ENCODE measurements at places on chromosomes 6 and 20.

- no peak for DNase-seq
Measured at GRCh38 chr6:170188571-170189001, 102.3 kb downstream of the DLL1 start.

DNA sequence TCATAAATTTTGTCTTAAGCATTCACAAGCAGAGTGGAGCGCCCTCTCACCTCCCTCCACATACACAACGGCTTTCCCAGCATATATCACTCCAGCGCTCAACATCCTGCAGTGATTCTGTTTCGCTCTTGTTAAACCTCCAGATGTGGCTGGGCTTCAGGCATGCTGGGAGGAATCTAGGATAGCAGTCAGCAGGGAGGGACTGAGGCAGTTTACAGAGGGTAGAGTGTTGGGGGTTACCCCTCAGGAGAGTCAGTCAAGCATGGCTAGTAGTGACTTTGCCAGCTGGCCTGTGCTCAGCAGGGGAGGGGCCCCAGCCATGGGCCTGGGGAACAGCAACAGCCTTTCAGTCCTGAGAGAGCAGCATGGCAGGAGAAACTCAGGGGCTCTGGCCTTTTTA, 161.4 kb upstream of the FLRT3 start:
- DNase-seq: no peak

GRCh38 chr6:2931970-2932748, 29.1 kb upstream of the SERPINB9 start:
- DNase-seq: peak; percentile 77

GRCh38 chr6:107489636-107490565, at the start of gene SOBP:
Gene SOBP, plus strand, starts transcription at chr6:107490117. Its CDS starts 500 bp downstream, at chr6:107490617.
- peak; percentile 77 for DNase-seq

GRCh38 chr20:2867081-2867864, 6.0 kb upstream of the PTPRA start:
- no peak for DNase-seq

GRCh38 chr20:266596-267562, 9.4 kb downstream of the DEFB132 start:
- DNase-seq: peak; percentile 70

- DNase-seq: no peak
Measured at GRCh38 chr6:3061501-3061941, 6.8 kb upstream of the RIPK1 start.

DNA sequence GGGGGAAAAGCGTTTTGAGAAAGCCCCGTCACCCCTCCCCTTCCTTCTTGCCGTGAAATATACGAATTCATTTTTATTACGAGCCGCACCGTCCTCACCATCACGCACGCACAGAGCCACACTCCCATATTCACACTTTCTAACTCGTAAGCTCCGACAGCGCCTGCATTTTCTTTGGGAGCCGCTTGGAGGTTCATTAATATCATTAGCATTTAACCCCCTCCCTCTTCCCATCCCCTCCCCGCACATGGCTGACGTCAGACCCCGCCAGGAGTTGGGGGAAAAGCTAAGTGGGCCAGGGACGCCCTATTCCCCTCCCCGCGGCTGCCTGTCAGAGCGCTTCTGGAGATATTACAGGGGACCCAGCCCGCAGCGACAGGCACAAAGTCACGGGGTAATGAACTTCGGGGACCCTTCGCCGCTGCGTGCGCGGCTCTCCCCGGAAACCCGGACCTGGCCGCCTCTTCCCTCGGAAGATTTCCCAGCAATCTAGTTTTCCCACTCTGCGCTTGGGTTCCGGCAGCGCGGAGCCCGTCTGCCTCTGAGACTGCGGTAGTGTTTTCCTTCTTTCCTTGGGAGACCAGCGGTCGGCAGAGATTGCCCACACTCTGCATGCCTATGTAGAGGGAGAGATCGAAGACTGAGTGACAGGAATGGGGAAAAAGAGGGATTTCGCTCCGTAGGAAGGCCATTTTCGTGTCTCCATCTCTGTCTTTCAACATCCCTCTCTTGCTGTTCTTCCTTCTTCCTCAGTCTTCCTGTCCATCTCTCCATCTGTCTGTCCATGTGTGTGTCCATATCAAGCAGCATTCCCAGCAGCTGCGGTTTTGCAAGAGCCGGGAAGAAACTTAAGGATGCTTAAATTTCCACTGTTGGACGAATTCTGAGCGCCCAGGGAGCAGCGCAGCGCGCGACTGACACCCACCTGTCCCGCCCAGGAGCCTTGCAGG, at the start of gene NR2E1:
Gene NR2E1 (plus strand): TSS at position 309 of the 950 bp plus-strand sequence. CDS start 744 bp downstream, outside the sequence.
- DNase-seq: peak; percentile 62

DNA sequence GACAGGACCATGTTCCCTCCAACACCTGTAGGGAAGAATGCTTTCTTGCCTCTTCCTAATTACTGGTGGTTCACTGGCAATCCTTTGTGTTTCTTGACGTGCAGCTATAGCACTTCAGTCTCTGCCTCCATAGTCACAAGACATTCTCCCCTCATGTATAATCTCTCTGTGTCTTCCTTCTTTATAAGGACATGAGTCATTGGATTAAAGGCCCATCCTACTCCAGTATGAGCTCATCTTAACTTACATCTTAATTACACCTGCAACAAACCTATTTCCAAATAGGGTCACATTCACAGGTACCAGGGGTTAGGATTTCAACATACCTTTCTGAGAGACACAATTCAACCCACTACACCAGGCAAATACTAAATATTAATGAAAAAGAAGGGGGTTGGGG, 213.6 kb downstream of the RNGTT start:
- no peak for DNase-seq

DNA sequence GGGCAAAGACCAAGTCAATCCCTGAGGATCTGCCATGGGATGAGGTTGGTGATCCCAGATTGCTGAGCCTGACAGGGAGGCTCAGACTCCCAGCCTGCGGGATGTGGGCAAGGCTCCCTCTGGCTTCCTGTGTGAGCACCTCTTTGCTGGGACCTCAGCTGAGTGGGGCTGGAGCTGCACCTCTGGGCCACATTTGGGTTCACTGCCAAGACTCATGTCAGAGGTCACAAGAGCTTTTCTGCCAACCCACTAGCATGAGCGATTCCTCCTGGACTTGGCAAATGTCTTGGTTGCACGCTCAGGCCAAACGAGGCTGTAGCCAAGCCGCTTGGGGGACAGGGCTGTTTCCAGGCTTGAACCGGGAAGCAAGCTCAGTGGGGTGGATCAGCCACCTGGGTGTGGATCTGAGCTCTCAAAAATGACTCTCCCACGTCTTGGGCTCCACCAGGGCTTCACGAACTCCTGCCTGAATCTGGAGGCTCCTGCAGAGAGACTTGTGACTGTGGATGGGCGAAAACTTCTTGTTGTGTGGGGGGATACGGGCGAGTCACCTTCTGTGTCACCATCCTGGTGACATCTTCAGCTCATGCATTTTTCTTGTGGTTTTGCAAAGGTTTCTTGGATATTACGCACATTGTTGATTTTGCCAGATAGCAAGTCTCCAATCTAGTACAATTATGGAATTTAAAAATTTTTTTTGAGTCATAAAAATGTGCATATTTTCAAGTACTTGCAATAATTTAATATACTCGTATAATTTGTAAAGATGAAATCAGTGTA, 359.5 kb downstream of the CDH4 start:
- DNase-seq: no peak

GRCh38 chr6:41445261-41445660, 100.9 kb upstream of the FOXP4 start:
- no peak for DNase-seq

DNA sequence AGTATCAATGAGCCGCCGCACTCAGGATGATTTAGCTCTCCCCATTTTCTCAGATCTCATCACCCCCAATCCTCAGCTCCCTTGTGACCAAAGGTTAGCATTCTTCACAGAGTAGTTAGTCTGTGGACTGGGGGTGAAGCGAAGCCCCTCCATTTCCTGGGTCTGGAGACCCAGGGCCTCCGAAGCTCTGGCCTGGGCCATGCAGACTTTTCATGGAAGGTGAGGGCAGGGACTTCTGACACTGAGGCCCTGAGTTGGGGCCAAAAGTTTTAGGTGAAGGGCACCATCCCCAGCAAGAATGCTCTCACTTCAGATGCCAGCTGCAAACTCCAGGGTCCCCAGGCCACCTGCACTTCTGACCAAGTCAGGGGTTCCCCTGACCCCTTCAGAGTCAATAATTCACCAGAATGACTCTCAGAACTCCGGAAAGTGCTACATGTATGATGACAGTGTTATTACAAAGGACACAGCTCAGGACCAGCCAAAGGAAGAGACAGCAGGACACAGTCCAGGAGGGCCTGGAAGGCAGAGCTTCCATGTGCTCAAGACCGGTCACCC, 65.7 kb upstream of the DUSP22 start:
- no peak for DNase-seq

GRCh38 chr20:10300582-10301446, 82.2 kb downstream of the SNAP25 start:
- DNase-seq: no peak

DNA sequence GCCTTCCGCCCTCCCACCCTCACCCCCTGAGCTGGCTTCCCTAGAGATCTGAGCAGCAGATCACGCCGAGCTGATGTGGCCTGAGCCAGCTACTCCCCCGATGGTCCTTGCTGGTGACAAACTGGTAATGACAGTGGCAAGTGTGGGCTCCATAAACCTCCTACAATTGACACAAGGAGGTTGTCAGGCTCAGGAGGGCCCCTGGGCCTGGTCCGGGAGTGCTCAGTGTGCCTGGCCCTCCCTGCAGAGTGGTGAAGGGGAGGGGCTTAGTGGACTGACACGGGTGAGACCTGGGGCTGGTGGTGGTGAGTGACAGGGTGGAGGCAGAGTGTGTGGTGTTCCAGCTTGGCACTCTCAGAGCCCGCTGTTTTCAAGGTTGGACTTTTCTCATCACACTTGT, 22.6 kb upstream of the MPC1 start:
- no peak for DNase-seq

DNA sequence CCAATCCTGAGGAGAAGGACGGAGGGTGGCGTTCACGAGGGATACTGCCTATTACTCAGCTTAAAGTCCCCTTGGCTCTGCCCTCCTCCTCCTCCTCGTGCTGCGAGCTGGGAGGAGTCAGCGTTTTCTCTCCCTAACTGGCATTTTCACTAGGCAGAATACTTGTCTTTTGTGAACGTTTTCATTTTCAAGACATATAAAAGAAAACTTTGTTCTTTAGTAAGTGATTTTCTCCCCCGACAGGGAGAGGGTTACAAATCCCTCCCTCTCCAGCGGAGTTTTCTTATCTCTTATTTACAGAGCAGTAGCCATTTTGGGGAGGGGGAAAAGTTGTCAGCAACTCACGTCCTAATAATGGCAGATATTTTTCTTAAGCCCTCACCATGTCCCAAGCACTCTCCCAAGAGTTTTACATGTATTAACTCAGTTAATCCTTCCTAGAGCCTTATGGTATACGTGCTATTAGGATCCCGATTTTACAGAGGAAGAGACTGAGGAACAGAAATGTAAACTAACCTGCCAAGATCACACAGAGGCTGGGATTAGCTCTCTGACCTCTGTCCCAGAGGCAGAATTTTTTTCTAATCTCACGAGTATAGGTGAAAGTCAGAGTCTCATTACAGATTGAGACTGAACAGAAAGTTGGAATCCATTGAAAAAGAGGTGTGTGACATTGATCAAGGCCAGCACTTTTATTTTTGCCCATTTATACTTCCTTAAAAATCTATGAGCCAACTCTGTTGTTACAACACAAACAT, 30.0 kb upstream of the ZNF217 start:
- peak; percentile 70 for DNase-seq

DNA sequence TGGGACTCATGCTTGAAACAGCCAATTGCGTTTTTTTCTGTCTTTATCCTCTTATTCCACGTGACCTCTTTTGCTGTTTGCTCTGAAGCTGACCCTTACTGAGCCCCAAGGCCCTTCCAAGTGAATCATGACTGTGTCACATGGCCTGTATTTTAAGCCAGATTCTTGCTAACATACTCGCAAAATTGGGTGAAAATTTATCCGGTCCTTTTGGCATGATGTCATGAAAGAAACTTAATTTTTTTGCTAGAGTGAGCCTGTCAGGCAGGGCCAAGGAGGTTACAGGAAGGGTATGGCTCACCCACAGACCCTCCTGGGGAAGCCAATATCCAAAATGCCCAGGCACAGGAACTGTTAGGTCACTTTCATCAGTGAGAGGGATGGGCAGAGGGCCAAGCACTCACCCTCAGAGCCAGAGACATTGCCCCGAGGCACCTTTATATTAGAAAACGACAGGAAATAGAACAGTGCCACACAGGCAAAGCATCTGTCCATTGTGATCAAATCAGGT, 296.7 kb downstream of the CDH26 start:
- DNase-seq: no peak

DNA sequence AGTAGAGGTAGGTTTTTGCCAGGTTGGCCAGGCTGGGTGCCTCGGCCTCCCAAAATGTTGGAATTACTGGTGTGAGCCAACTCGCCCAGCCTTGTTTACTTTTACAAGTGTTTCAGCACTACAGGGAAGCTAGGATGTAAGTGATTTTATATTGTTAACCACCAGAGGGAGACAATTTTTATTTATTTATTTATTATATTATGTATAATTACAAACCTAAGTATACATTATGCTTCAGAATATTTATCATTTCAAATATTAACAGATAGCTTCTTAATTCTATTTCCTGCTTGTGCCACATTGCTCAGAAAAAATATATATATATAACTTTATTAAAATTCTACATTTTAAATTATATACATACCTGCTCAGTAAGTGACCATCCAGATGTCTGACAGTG, 9.8 kb downstream of the MMUT start:
- DNase-seq: no peak

GRCh38 chr6:83884523-83884922, 25.0 kb downstream of the CYB5R4 start:
- peak; percentile 41 for DNase-seq

- DNase-seq: no peak
Measured at GRCh38 chr6:92111386-92111785, 1308.0 kb downstream of the EPHA7 start.

- no peak for DNase-seq
Measured at GRCh38 chr6:31243508-31243907, 28.4 kb downstream of the HLA-C start.

DNA sequence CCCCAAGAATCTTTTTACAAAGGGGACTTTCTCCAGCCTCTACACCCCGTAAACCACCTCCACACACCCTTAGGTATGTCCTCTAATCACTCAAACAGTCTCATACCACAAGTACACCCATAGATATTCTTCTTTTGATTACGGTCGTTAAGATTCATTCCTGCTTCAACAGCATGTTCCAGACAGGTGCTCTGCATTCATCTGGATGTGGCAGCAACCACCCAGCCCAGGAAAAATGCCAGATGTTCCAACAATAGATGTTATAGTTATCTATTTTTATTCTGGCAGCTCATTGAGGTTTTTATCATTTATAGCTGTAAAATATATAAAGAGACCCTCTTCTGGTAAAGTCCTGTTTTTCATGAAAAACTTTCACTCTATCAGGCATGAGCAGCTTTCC, 60.7 kb downstream of the SIM1 start:
- DNase-seq: no peak

- no peak for DNase-seq
Measured at GRCh38 chr6:110351546-110351945, 6.6 kb downstream of the METTL24 start.

Measured in globus pallidus (tissue), 1 donor.